ENCODE measurements at places on chromosomes 1 and 21. TPM values are rescaled to one million over a fixed set of nuclear protein-coding genes. Genes with fewer than 3 reads are reported as not detected.

- DNase-seq: no peak
Observed at GRCh38 chr1:224358237-224358636, 1.6 kb downstream of the CNIH4 start.

- DNase-seq: no peak
Observed at GRCh38 chr1:153941826-153942725, 4.4 kb downstream of the DENND4B start.

GRCh38 chr1:18868801-18869424 lies 9.5 kb upstream of the TAS1R2 start:
- DNase-seq: no peak

GRCh38 chr1:155761736-155762405 lies 73.0 kb downstream of the DAP3 start:
- DNase-seq: no peak

DNA sequence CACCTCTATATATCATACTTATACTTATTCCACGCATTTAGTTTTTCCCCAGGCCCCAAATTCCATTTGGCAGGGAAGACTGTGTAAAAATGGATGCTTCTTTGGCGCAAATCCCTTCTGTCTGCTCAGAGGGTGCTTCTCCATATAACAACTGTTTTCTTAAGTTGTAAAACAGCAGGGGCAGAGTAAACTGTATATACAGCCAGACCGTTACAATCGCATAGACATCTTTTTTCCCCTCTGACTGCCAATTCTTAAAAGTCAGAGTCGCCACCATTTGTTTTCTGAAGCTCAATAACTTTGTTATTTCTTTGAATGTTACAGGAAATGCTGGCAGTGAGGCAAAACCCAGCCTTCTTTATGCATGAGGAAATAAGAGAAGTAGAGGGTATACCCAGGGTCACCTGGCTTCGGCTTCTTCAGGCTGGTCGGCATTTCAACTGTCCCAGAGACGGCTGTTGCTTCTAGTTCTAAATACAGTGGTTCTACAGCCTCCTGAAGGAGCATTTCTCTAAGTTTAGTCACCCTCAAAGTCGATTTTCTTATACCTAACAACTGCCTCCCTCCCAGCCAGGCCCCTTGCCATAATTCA lies 188.4 kb downstream of the CLIC6 start:
- no peak for DNase-seq

DNA sequence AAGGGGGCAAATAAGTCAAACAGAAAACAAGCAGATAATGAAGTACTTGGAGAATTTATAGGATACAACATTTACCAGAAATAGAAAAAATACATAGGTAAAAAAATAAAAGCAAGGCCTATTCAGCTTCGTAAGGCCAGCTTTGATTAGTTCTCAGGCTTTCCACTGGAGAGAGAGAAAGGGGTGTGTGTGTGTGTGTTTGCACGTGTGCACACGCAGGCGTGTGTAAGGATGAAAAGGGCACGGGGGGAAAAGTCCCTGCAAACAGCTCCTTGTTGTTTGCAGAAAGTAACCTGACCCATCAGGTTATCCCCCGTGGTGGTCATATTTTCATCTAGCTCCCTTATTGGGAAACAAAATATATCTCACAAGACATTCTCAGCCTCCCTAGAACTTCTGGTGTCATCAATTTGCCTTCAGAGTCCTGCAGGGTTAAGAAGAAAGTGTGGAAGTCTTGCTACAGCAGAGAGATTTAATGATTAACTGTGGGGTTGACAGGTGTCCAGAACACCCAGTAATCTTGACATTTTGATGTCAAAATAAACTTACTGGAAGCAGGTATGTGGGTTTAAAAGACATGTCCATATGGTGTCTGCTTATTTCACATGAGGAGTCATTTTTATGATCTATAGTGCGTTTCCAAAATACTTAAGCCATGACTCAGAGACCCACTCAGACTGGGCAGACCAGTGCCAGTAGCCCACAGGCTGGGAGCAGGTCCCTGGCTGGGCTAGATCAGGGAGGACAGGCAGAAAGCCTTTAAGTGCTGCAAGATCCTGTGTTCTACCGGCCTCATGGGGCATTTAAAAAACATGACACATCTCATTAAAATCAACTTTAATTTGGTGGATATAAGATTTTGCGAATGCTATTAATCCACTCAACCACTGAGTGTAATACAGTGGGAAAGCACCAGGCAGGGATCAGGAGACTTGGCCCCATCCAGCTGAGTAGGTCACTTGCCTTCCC lies 487.6 kb upstream of the CAMK1G start:
- DNase-seq: no peak

DNA sequence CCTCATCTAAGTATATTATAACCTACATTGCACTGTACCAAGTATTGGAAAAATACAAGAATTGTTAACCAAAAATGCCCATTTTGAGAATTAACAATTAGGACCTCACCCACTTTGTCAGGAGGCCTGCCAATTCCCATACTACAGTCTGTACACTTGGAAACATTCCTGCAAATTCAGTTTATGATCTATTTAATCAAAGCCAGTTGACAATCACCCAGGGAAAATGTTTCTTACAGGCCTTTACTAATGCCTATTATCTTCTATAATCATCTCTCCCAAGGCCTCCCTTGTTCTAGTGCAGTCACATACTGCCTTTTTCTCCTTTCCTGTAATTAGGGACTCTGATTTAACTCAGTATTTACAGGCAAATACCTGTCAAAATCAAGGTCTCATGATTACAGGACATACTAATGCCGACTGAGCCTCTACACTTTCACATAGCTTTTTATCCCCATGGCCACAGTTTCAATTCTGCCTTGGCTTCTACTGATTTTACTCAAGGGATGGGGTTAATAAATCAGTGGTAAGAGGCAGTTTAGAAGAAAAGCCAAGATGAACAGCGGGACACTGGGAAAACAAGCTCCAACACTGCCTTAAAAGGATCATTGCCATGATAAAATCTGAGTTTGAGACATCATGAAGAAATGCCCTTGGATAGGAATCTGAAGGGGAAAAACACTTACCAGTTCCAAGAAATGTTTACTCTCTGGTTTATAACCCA lies 338.7 kb downstream of the VAV3 start:
- DNase-seq: no peak

DNA sequence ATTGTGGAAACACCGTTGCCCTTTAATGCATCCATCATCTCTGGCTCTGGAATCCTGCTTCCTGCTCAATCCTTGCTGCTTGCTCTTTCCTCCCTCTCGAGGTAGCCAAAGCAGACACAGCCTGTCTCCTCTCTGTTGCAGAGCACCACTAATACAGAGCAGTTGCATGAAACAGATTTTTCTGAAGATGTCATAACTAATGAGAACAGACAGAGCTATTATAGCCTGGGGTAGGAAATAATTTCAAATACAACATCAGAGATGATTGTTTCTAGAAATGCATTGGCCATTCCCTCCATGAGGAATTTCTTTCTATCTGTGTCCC lies 23.3 kb upstream of the ACBD6 start:
- DNase-seq: no peak

GRCh38 chr21:42555756-42556438 lies 42.2 kb downstream of the SLC37A1 start:
- no peak for DNase-seq

P3R3URF gene
- not detected for polyA plus RNA-seq

NMNAT2 gene
- polyA plus RNA-seq: 2.6 TPM

MEF2D gene
- polyA plus RNA-seq: 23.2 TPM

CFHR1 gene
- 1.1 TPM for polyA plus RNA-seq

ST6GALNAC3 gene
- 40.1 TPM for polyA plus RNA-seq

SMIM11 gene
- 3.7 TPM for polyA plus RNA-seq

Measured in right lung (tissue), 10 donors.